ENCODE measurements at places on chromosomes 1 and 21.

DNA sequence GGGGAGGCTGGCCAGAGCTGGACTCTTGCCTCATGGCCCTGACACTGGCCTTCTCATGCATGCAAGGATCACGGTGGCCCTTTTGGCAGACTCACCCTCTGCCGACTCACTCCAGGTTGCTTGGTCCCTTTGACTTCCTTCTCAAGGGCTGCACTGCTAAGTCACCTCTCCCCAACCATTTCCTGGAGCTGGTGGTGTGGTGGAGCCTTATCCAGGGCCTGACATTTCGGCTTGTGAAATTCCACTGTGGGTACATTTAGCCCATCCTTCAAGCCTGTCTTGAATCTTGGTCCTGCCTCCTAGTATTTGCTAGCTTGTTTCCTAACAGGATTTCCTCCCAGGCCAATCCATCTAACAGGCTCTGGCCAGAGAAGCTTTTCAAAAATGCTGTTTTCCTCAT, 52.6 kb upstream of the JUN start:
- DNase-seq, result no peak

- no peak for DNase-seq
These were observed 10.2 kb downstream of the KMO start for GRCh38 chr1:241542199-241542907.

- no peak for DNase-seq
These were observed 66.6 kb downstream of the S100B start for GRCh38 chr21:46538262-46538661.

DNA sequence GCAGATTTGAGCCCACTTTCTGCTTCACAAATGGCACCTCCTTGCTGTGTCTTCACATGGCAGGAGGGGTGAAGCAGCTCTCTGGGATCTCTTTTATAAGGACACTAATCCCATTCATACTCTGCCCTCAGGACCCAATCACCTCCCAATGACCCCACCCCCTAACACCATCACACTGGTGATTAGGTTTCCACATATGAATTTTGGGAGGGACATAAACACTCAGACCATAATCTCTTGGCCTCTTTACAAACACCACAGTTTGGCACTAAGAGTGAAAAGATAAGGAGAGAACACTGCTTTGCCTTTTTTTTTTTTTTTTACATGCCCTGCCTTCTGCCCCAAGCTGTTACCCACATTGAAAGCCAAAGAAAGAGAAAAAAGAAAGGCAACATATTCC, 166.2 kb upstream of the NFIA start:
- DNase-seq, result no peak

DNA sequence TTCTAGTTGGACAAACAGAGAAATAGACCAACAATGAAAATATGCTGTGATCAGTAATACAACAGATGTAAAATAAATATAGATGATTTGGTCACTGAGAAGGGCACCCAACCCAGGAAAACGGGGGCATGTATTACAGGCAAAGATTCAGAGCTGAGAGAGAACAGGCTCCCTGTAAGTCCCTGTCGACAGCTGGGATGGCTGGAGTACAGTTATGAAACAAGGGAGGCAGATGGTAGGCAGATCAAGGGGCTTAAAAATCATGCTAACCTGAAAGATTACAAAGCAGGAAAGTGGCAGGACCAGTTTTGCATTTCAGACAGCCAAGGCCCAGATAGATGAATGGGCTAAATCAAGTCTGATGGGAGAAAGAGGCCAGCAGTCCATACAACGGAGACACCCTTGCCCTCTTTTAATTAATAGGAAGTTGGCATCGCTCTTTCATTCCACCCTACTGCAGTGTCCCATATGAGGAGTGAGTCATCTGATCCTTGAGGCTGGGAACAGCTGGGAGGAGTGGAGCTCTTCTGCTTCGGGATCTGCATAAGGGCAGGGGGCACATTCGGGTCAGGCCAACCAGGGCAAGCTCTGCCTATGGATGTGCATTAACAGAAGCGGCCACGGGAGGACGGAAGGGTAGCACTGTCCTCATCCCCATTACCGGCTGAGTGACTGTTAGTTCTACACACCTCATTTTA, 171.1 kb downstream of the DAB1 start:
- DNase-seq, result no peak

GRCh38 chr1:228996281-228996680, 261.0 kb downstream of the RHOU start:
- no peak for DNase-seq

DNA sequence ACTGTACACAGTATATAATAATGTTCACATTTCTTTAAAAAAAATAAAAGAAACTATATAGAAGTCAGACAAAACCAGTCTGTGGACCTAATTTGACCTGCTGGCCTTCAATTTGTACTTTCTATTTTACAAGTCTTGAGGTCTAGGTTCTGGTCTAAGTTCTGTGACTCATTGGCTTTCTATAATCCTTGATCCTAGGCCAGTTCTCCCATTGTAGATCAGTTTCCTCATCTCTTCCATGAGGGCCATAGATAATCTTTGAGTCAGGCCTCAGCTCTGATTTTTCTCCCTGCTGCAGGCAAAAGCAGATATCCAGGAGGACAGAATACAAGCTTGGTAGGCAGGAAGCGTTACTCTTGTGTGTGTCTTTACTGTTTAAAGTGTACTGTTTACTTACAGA, 603.7 kb upstream of the CAMK1G start:
- no peak for DNase-seq

- DNase-seq, result no peak
These were observed 1494.8 kb downstream of the KCNT2 start for GRCh38 chr1:195113471-195113870.

DNA sequence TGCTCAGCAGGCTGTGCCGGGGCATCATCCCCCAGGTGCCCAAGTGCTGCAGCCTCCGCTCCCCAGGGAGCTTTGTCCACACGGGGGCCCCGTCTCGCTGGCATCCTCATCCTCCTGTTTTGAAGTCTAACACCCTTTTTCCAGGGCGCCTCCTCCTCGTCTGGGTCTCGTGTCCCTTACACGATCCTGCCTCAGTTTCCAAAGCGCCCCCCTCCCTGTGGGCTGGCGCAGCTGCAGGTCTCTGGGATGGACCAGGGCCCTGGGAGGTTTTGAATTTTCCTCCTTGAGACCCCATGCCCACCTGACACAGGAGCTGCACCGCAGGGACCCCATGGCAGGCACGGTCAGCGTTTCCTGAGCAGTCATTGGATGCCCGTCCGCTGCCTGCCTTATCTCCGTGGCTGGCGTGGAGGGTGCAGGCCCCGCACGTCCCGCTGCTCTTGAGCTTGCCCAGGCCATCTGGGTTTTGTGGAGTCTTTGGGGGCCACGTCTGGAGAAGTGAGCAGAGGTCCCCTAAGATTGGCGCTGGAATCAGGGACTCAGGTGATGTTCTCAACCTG, 37.4 kb upstream of the DIP2A start:
- no peak for DNase-seq

DNA sequence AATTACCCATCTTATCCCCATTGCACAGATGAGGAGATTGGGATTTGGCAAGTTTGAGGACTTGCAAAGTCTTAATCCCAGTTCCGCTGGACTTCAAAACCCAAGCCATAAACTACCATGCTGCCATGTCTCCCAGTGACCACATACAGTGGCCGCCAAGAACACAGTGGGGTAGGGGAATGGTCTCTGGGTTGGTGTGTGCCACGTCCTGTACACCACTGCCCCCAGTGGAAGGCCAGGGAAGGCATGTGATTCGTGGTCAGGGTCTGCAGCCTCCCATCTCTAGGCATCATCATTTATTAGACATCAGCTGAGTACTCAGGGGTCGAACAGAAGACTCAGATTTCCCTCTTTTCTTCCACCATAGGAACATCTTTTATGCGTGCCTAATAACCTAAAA, 76.0 kb downstream of the MAN1C1 start:
- DNase-seq, result no peak

DNA sequence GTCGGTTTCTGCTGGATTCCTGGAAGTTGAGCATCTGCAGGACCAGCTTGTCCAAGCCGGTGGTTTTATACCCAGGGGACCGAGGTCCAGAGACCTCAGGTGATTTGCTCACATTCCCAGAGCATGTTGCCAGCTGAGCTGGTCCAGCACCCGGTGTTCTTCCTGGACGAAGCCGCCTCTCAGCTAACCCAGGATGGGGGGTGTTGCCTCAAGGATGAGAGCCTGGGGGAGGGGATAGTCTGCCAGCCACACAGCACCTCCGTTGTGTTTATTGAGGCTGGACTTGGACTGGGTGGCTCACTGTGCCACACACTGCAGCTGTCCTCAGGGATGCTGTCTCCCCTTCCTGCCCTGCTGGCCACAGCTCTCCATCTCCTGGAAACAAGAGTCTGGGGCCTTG, 1.5 kb downstream of the TMEM201 start:
- no peak for DNase-seq

- peak; percentile 54 for DNase-seq
These were observed 49.3 kb downstream of the PTGFR start for GRCh38 chr1:78540048-78540447.

GRCh38 chr1:4787551-4787950, 133.1 kb downstream of the AJAP1 start:
- DNase-seq, result no peak

DNA sequence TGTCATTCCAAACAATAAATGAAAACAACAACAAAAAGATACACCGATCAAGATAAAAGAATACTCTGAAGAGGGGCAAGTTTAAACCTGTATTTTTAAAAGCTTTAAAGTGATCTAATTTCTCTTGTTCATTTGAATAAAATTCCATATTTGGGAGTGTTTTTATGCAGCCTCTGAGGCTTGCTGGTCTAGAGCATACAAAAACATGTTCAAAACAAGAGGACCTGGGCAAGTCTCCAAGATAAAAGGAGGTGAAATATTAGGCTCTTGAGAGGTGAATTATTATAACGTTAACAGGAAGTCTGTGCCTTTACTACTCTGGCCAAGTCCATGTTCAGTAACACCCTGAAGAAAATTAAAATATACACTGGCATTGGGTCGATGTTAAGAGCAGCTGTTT, 20.1 kb downstream of the URB1 start:
- DNase-seq, result peak; percentile 89

DNA sequence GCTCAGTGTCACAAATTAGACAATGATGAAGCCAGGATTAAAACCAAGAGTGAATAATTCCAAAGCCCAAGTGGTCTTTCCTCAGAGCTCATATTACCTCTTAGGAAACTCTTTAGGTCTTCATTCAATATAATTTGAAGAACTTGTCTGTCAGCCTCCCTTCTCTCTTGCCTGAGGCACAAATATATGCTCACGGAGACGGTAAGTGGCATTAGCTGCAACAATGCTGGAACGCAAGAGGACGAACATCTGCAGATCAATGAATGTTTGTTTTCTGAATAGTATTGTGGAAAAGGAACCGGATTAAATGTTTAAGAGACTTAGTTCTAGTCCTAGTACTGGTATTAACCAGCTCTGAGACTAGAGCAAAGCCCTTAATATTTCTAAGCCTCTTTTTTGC, 39.7 kb upstream of the LYST start:
- no peak for DNase-seq

- DNase-seq, result no peak
These were observed 13.2 kb downstream of the PLPP3 start for GRCh38 chr1:56566061-56566744.

DNA sequence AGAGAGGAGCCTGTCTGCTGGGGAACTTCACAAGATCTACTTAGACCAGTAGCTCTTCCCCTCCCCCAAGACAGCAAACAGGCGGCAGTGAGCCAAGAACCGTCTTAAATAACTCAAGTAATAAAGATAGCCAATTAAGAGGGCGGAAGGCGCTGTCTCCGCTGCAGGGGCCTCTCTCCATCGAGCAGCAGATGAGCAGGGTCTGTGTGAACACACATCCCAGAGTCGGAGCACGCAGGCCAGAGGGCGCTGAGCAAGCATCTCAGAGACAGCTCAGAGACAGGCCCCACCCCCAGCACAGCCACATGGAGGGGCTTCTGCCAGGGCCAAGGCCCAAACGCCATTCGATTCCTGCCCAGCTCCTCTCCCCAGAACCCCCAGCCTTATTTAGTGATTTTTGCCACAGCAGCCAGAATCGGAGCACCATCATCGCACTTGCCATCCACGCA, 11.1 kb downstream of the IFFO2 start:
- peak; percentile 72 for DNase-seq

GRCh38 chr1:205062319-205062718, 19.3 kb downstream of the CNTN2 start:
- no peak for DNase-seq

DNA sequence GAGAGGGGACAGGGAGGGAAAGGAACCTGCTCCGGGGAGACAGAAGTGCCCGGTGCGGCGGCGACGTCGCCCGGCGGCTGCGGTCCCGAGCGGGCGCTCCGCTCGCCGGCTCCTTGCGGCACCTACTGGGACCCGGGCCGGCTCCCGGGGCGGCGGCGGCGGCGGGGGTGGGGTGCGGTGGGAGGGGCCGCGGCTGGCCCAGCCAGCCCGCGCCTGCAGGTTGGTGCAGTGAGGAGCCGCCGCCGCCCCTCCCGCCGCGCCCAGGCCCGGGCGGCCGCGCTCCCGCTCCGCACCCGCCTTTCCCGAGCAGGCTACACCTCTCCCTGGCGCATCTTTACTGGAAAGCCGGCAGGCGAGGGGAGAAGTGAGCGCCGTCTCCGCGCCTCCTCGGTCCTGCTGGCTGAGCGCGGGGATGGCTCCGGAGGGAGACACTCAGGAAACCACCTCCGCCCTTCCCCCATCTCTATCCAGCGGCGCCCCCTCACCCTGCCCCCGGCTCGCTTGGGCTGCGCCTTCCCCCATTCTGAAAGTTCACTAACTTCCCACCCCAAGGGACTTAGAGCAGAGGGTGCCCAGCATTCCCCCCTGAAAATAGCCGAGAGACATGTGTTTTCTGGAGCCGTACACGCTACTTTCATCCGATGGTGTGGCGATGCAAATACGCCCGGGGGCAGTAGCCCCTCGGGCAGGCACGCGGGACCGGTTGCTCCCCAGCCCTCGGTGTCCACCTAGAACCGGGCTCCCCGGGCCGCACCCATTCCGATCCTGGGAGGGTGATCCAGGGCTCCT, at the start of gene PLD5:
TSS of gene PLD5 (minus strand) at position 127 of the 789 bp plus-strand sequence.
- DNase-seq, result no peak

GRCh38 chr1:47179988-47180563, 9.8 kb downstream of the PDZK1IP1 start:
- no peak for DNase-seq

DNA sequence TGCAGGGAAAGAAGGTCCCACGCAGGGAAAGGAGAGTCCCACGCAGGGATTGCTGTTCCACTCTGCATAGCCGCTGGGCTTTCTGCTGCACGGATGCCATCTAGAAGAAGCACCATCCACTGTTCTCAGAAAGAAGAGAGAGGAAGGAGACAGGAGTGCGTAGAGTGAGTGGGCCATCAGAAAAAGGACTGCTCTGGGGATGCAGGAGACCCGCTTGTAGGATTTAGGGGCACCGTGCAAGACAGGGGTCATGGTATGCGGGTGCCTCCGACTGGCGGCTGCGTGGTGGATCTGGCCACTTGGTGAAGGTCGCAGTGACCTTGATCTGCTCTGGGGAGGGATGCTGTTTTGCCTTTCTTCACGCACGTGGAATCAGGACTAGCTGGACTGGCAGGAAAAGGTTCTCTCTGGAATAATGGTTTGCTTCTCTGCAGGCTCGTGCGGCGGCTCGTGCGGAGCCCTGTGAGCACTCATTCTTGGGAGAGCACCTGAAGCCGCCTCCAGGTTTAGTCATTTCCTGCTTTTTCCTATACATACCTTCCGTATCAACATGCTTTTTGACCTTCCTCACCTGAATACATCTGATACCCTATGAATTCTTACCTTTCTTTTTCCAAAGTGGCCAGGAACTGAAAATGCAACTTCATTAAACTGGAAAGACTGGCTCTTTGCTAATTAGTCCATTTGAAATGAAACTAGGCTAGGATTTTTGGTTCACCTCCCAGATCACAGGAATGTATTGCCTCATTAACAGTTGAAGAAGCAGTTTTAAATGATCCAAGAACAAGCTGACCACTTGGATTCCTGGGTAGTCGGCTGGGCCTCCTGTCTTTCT, 181.6 kb downstream of the KIF26B start:
- DNase-seq, result no peak

Data from choroid plexus epithelial cell (primary cell).